Mesothelial cell of epicardium (in vitro differentiated cells): ENCODE measurements at places on chromosomes 1 and 21.

DNA sequence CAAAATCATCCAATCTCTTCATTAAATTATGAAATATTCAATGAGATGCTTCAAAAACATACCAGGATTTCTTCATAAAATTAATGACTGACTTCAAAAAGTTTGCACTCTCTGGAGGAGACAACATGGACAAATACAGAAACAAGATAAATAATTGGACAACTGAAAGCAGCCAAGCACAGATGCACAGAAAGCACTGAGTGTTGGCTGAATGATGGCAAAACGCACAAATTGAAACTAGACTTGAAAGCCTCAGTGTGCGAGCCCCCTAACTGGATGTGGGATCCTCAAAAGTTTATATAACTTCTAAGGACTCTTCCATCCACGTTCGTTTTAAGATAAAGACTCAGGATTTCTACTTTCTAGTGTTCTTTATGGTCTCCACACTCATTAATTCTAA is 27.9 kb downstream of the RGS18 start:
- DNase-seq = no peak

DNA sequence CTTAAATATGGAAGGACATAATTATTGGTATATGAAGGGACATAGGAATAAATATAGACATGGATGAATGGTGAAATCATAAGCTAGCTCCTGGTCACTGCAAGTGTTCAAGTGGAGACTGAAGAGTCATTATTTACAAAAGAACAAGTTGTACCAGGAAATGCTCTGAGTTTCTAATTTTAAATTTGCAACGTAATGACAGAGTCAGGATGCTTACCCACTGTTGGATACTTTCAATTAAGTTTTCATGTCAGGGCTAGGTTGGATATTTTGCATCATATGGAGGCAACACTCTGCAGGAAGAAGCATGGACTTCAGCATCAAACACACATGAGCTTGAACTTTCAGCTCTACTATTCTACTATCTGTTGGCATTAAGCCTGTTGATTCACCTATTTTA is 499.6 kb upstream of the C1orf87 start:
- DNase-seq = no peak

DNA sequence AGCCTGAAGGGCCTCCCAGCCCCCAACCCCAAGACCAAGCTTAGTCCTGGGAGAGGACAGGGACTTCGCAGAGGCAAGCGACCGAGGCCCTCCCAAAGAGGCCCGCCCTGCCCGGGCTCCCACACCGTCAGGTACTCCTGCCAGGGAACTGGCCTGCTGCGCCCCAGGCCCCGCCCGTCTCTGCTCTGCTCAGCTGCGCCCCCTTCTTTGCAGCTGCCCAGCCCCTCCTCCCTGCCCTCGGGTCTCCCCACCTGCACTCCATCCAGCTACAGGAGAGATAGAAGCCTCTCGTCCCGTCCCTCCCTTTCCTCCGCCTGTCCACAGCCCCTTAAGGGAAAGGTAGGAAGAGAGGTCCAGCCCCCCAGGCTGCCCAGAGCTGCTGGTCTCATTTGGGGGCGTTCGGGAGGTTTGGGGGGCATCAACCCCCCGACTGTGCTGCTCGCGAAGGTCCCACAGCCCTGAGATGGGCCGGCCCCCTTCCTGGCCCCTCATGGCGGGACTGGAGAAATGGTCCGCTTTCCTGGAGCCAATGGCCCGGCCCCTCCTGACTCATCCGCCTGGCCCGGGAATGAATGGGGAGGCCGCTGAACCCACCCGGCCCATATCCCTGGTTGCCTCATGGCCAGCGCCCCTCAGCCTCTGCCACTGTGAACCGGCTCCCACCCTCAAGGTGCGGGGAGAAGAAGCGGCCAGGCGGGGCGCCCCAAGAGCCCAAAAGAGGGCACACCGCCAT is 21.9 kb upstream of the ARF1 start:
- DNase-seq = no peak

- DNase-seq = no peak
Observed at GRCh38 chr1:218783131-218783530, 390.5 kb upstream of the LYPLAL1 start.

DNA sequence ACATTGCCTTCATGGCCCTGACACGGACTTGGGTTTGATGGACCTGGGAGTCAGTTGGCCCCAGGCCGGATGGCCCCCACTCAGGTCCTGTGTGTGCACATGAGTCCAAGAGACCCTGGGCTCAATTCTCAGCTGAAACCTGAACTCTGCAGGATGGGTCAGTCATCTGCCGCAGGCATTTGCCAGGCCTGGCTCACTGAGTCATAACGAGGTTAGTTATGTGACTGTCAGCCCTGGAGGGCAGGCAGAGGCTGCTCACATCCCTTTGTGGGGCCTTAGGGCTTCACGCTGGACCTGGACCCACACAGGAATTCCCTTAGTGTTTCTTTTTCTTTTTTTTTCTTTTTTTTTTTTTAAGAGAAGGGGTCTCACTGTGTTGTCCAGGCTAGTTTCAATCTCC is 46.5 kb downstream of the PSMG1 start:
- no peak for DNase-seq

DNA sequence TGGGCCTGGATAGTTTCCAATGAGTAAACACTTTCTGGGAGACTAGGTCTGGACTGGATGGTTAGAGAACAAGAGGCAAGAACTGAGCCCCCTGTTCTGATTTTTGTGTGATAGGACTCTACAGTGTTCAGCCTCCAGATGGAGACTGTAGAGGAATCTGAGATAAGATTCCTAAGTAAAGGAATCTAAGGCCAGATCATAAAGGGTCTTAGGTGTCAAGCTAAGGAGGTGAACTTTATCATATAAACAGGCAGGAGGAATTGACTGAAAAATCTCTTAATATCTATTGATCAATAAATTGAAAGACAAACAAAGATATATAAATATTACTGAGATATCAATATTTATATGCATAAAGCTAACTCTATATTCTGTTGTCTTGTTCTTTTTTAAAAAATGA is 449.1 kb upstream of the DAB1 start:
- no peak for DNase-seq

DNA sequence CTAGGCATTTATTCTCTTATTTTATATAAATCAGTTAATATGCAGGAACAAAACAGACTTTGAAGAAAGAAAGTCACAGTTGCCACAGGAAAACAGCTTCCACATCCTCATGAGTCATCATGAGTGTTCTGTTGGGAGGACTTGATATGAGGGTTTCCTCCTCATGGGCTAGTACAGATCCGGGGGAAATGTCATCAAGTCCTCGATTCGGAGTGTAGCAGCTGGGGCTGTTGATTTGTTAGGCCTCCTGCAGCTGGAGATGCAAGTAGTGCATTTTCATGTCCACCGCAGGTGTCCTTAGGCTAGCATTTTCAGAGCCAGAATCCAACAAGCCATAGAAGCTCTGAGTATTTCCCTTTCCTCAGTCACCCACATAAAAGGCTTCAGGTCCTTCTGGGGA is 36.7 kb downstream of the ADAM30 start:
- DNase-seq = no peak

- no peak for DNase-seq
Observed at GRCh38 chr1:218456444-218456843, 111.3 kb downstream of the TGFB2 start.

DNA sequence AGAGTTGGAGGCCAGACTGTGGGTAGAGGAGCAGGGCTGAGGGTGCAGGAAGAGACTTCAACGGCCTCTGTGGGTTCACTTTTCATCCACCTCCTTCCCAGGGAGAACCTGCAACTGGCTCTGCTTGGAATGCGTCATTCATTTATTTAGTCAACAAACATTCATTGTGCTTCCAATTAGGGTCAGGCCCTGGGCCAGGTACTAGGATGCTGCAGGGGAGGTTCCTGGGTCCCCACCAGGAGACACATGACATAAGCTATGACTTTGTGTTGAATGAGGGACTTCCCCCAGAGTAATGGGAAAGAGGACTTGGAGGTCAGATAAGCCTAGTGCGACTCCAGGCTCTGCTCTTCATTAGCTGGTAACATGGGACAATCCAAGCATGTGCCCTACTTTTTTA is 46.3 kb upstream of the RPL11 start:
- no peak for DNase-seq

DNA sequence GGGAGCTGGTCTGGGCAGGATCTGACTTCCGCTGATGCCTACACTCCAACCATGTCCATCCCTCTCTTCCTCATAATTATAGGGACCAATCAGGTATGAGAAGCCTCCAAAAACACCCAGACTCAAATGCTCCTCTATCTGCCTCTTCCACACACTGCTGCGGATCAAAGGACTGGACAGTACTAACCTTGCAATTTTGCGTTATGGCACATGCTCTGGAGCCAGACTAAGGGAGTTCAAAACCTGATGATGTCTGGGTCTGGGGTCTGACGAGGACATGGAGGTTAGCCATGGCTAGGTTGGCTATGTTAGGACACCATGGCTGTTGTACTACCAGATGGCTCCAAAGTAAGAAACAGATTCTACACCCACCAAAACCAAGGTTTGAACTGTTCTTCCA is 10.3 kb downstream of the GPN2 start:
- DNase-seq = no peak

DNA sequence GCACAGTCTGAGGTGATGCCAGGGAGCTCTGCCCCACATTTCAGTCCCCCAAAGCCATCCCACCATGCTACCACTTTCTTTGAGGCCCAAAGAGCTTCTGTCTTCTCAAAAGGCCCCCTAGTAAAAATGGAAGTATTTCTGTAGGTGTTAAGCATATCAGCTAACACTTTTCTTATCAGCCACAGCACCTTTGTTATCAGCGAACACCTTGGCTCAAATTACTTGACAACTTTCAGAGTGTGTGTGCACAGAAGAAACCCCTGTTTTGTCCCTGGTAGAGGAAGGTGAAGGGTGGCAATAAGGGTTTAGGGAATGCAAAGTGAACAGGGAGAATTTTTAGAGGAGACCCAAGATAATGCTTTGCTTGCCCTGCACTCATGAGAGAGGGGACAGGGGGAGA is 54.8 kb upstream of the GJA8 start:
- no peak for DNase-seq

DNA sequence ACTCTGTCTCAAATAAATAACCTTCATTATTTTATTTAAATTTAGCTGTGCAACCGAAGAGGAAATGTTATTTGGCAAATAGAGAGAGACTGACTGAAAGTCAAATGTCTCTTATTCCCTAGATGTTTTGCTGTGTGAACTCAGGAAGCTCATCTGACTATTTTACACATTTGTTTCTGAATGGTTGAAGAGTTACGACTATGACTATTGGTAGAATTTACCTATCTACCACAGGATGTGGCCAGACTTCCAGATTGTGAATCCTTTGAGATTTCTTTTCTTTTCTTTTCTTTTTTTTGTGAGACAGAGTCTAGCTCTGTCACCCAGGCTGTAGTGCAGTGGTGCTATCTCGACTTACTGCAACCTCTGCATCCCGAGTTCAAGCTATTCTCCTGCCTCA is 5.3 kb upstream of the SDE2 start:
- no peak for DNase-seq

DNA sequence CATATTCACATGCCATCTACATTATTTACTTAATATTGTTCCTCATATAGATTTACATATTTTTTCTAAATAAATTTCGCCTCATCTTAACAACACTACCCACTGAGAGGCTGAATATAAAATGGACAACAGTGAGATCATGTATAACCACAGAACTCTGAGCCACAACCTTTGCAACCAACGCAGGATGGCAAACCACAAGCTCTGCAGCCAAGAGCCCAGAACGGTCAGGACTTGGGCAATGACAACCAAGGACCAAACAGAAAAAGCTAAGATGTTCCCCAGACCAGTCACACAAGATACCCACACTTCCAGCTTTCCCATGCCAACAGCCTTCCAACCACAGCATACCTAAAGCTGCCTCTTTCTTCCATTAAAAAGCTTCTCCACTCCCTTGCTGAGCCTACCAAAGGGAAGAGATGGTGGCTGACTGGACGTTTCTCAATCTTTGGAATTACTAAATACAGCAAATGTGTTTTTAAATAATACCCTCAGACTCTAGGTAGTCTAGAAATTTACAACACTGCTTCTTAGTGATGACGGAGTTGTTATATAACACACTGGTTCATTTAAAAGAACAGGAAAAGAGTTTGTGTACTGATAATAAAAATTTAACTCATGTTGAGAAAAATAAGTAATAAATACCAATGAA is 117.9 kb downstream of the AKT3 start:
- no peak for DNase-seq

GRCh38 chr1:201990427-201990826 is 8.0 kb downstream of the RNPEP start:
- no peak for DNase-seq

DNA sequence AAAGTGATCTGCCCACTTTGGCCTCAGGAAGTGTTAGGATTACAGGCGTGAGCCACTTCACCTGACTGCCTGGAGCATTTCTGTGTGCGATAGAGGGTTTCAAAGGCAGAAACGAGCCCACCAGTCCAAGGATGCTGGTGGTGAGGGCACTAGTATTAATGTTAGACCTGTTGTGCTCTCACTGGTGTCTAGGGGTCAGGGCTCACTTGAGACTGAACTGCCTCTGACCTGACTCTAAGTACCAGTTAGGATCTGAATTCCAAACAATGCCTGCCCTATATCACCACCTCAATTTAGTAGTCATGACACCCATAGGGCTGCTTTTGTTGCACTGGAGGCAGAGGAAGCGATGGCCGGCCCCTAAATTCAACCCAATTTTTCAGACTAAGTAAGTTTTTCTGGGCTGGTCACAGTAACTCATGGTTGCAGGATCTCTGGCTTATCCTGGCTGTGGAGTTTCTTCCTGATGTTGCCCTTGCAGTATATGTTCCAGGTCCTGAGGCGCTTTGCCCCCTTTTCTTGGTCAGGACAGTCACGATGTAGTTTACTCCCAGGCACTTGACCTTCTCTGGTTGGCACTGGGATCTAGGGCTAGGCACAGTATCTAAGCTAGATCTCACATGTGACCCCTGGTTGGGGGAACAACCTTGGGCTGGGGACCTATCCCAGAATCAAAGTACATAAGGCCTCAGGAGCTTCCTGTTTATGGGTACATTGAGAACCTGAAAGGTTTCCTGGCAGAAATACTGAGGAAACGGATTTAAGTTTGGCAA is 4.5 kb downstream of the CCDC17 start:
- DNase-seq = no peak

- DNase-seq = no peak
Observed at GRCh38 chr21:14273736-14274538, 58.0 kb downstream of the RBM11 start.

GRCh38 chr21:28893687-28894086 is 99.0 kb downstream of the LTN1 start:
- DNase-seq = no peak

GRCh38 chr1:87642581-87643221 is 314.0 kb downstream of the LMO4 start:
- DNase-seq = no peak

GRCh38 chr1:150516050-150516591 is 569 bp downstream of the FALEC start:
- no peak for DNase-seq

- no peak for DNase-seq
Observed at GRCh38 chr1:245248231-245248731, 93.5 kb downstream of the KIF26B start.
